Cortex of kidney (tissue), 1 donor: ENCODE measurements at places on chromosomes 7 and 10.

DNA sequence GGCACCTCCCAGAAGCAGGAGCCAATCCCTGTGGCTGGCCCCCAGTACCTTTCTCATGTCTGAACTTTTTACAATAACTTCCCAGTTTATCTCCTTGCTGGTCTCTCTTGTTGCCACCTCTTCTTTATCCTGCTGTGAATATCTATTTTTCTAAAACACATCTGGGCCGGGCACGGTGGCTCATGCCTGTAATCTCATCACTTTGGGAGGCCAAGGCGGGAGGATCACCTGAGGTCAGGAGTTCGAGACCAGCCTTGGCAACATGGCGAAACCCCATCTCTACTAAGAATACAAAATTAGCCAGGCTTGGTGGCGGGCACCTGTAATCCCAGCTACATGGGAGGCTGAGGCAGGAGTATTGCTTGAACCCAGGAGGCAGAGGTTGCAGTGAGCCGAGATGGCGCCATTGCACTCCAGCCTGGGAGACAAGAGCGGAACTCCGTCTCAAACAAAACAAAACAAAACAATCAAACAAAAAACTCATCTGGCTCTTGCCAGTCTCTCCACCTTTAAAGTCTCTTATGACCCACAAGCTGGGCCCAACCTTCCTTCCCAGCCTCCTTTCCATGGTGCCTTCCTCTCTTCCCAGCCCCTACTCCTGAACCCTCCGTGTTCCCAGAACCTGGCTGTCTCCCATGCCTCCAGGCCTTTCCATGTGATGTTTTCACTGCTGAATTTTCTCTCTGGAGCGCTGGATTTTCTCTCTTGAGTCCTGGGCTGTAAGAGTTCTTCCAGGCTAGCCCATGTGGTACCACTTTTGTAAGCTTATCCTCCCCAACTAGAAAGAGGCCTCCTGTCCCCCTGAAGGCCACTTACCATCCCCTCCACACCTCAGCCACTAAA, 51.3 kb downstream of the HIP1 start:
- DNase-seq, result no peak

DNA sequence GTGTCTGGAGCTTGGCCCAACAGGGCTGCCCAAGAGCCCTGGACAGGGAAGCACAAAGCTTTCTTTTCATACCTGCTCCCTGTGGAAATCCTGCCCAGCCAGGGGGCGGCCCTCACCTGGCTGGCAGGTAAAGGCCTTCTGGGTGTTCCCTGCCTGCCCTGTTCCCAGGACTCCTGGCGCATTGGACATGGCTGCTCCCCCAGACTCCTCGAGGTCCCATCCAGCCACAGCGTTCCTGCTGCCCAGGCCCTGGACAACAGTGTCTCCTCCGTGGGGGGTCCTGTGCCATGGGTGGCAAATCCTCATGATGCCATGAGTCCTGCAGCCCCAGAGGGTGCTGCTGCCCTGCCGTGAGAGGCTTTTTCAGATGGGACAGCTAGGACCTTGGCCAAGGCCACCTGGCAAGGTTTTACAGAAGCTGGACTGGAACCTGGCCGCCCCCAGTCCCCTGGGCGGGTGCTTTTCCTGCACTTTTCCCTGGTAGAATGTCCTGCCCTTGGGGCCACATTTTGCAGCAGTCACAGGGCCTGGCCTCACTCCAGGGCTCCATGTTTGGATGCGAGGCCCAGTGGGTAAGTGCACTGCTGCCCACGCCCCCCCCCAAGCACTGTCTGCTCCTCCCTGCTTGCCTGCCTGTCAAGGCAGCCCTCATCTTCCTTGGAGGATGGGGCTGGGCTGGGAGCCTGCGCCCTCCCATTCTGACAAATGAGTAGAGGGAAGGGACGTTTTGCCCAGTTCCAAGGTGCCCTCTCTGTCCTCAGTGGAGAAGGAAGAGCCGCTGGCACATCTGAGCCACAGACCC, 60.7 kb downstream of the LHPP start:
- DNase-seq, result no peak

DNA sequence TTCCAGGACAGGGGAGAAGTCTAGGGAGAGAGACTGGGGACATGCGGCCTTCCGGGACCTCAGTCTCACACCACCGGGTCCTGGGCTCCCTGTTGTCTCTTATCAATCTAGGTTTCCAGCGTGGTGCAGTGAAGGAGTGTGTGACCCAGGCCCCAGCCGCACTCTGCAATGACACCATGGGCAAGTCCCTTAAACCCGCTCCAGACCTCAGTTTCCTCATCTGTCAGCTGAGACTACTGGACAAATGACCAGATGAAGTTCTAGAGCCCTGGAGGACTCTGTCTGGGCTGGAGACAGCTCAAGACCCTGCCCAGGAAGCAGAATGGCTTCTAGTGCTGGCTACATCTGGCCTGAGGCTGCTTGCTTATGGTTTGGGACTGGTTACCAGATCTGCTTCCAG, 20.1 kb upstream of the EIF5AL1 start:
- no peak for DNase-seq

GRCh38 chr10:85789982-85790789, 576.4 kb downstream of the GRID1 start:
- no peak for DNase-seq

DNA sequence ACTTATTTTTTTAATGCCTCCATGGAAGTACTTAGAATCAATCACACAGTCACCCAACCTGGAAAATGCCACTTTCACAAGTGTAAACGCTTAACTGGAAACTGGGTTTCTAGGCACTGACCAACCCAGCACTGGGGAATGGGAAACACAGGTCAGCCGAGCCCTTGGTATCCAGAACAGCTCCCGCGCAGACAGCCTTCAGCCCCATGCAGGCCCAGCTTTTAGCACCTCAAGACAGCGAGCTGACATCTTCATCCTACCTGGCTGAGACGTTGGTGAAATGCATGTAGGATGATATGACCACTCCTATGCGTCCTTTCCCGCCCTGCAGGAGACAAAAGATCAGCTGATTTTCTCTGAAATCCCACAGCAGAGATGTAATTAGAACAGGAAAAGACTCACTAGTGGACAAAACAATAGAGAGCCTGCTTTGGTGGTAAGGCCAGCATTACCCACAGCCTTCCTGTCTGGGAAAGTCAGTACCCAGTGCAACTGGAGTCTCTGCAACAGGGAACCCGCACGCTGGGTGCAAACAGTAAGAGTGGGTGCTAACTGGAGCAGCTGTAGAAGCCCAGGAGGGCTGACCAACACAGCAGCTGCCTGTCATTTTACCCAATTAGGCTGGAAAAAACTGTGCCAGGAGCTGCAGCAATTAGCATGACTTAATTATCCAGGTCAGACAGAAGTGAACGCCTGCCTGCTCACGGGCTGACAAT, 153.7 kb downstream of the TNS3 start:
- no peak for DNase-seq

GRCh38 chr10:12350167-12350872, 973 bp downstream of the CAMK1D start:
- no peak for DNase-seq

GRCh38 chr7:113907617-113908016, 11.2 kb downstream of the PPP1R3A start:
- DNase-seq, result no peak

GRCh38 chr7:79933144-79933543, 201.5 kb upstream of the GNAI1 start:
- no peak for DNase-seq

- no peak for DNase-seq
Observed at GRCh38 chr7:107505362-107505761, 35.5 kb downstream of the GPR22 start.

- DNase-seq, result no peak
Observed at GRCh38 chr10:132910186-132910880, 32.0 kb downstream of the CFAP46 start.

DNA sequence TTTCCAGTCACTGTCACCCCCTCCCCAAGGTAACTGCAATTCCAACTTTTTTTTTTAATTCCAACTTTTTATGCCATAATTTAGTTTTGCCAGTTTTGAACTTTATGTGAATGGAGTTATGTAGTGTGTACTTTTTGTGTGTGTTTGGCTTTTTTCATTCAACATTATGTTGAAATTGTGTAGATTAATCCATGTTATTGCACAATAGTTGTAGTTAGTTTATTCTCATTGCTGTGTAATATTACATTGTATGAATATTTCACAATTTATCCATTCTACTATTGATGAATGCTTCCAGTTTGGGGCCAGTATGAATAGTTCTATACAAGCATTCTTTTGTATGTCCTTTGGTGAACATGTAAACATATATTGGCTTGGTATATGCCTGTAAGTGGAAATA, 32.5 kb downstream of the MXI1 start:
- DNase-seq, result no peak

GRCh38 chr10:36721871-36722270, 403.5 kb upstream of the ANKRD30A start:
- DNase-seq, result no peak

DNA sequence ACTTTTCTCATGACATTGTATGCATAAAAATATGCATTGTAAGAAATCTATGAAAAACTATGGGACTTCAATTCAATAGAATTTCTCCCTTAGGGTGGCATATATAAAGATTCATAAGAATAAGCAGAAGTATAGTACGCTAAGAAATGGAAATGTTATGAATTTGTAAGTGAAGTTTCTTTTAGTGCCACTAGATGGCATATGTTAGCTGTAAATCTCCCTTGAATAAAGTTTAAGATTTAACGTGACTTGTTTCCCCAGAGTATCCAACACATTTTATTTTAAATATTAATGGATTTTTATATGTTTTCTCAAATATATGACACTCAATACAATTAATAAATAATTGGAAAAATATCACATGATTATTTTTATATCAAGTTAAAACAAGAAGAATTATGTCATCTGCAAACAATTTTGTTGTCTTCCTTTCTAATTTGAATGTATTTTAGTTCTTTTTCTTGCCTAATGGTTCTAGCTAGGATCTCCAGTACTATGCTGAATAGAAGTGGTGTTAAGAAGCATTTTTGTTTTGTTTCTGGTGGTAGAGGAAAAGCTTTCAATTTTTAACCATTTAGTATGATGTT, 287.2 kb downstream of the HGF start:
- no peak for DNase-seq

DNA sequence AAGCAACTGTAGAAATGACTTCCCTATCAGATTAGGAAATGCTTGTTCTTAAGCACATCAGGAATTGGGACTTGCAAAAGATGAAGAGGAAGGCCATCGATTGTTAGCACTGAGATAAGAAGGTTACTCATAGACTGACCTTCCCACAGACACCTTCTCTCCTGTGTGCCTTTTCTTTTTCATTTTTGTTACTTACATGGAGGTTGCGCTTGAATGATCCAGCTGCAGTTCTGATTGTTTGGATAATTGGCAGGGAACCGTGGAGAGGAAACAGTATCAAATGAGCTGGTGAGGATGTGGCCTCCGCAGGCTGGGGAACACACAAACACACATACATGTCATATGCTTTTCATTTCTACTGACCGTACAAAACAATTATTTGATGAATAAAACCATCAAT, 134.9 kb upstream of the RSU1 start:
- DNase-seq, result no peak

DNA sequence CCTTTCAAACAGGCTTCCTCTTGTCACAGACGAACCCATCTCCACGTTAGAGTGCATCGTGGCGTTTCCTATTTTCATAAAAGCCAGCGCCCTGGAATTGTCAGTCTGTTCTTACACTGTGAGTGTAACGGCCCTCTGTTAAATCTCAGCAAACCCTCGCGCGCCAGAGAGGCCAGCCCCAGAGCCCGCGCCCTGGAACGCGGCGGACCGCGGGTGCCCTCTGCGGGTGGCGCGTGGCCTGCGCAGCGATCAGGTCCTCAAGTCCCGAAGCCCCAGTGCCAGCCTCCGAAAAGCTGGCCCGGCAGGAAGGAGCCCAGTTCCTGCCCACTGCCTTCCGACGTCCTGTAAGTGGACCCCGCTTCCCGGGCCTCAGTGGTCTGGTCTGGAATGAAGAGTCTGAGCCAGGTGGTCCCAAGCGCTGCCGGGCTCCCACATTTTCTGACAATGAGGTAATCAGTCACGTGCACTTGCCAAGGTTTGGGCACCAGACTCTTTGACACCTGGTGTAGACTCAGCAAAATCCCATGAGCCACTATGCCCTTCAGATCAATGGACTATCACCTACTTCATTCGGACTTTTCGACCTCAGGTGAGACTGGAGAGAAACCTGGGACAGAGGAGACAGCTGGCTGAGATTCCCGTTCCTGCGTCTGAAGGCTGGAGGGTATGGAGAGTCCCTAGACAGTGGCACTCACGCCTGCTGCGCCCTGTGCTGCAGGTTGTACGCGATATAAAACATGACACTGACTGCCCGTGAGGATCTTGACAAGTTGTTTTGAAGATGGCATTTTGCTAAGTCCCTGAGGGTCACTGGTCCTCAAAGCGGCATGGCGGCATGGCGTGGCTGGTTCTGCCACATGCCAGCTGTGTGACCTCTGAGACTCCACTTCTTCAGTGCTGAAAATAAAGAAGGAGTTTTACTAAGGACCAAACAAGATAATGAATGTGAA, 109.4 kb upstream of the LANCL2 start:
- no peak for DNase-seq

DNA sequence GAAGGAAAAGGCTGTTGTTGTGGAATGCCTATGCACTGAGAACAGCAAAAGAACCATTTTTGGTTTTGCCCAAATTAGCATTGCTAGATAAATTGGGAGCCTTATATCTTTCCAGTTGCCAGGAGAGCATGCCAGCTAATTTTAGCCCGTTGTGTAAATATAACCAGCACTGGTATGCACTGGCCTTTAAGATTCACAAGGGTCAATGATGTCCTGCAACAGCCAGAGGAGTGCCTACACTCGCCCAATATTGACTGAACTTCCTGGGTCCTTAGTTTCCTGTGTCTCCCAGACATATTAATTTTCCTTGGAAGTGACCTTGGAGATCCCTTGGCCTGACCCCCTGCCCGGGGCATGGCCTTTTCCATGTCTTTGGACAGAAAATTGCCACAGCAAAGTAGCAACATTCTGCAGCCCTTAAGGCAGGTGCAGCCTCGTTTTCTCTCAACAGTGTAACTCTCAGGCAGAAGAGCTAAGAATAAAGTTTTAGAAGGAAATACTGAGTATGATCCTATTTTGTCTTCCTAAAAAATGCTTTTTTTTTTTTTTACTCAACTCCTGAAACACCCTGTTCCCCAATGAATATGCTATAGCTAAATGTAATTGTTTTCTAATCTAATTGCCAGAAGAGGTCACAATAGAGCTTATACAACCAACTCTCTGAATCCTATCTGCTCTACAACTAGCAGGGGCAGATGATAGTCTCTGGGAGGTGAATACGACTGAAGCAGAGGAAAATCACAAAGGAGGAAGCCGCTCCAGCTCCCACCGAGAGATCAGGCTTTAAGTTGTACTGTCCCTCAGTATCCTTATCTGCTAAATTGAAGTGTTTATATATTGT, 131.9 kb upstream of the PCGF5 start:
- no peak for DNase-seq

GRCh38 chr7:84822941-84823510, 363.8 kb downstream of the SEMA3D start:
- no peak for DNase-seq

DNA sequence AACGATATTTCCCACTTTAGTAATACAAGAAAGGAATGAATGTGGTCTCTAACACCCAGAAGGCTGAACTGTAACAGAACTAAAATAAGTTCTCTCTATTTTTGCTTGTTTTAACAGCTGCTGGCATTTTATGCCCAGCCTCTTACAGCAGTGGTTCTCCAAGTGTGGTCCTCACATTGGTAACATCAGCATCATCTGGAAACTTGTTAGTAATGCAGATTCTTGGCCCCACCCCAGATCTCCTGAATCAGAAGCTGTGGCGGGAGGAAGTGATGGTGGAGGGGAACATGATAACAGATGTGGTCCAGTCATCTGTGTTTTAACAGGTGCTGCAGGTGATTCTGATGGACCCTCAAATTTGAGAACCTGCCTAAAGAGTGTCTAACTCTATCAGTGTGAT, 170.1 kb downstream of the TMEM26 start:
- no peak for DNase-seq
